ENCODE measurements at places on chromosomes 3 and 15.

- DNase-seq, result peak; percentile 2
Observed at GRCh38 chr3:73848173-73848906, 223.6 kb upstream of the PDZRN3 start.

GRCh38 chr3:125186800-125187598 is 25.5 kb downstream of the SLC12A8 start:
- no peak for DNase-seq

DNA sequence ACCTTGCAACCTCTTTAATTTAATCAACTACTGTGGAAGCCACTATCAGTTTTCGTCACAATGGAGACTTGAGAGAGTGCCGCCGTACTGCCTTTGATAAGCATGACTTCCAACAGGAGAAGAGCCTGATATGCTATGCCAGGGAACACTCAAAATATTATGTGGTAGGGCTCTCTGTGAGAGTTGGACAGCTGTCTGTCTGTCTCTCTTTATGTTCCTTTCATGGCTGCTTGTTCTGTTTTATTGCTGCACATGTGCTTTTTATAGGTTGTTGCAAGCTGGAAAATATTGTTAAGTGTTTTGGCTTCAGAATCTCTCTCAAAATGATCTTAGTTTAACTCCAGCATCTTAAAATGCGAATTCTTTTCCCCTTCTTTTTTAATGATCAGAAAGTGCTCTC is 249.4 kb upstream of the RARB start:
- DNase-seq, result no peak

GRCh38 chr3:77513542-77513941 is 473.6 kb downstream of the ROBO2 start:
- no peak for DNase-seq

- no peak for DNase-seq
Observed at GRCh38 chr3:195823280-195823679, 11.6 kb upstream of the MUC4 start.

Measured in NCI-H1092 (cell line).